ENCODE measurements at places on chromosomes 5 and 9.

- no peak for DNase-seq
These were observed 265.4 kb downstream of the EDIL3 start for GRCh38 chr5:84119252-84119651.

- DNase-seq = no peak
These were observed 61.2 kb downstream of the UBAP1 start for GRCh38 chr9:34240006-34240405.

GRCh38 chr9:85163415-85163814 is 493.9 kb downstream of the NTRK2 start:
- no peak for DNase-seq

GRCh38 chr9:92747459-92748232 is 17.0 kb downstream of the BICD2 start:
- no peak for DNase-seq

- DNase-seq = no peak
These were observed 61.9 kb upstream of the ELL2 start for GRCh38 chr5:96023518-96023917.

- DNase-seq = no peak
These were observed 171.0 kb downstream of the ARRDC3 start for GRCh38 chr5:91211997-91212713.

DNA sequence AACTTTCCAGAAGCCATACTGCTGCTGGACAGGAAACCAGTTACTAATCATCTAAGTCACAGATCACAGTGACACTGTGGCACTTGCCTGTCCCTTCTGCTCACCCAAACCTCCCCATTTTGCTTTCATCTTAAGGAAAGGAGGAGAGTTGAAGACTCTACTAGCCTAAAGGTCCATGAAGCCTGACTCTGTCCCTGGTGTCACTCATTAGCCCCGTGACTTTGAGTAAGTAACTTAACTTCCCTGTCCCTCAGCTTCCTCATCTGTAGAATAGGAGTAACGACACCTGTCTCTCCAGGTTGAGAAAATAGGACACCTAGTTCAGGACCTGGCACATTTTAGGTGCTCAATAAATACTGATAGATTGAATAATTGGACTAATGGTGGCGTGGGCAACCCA is 536 bp upstream of the SLC6A7 start:
- no peak for DNase-seq

DNA sequence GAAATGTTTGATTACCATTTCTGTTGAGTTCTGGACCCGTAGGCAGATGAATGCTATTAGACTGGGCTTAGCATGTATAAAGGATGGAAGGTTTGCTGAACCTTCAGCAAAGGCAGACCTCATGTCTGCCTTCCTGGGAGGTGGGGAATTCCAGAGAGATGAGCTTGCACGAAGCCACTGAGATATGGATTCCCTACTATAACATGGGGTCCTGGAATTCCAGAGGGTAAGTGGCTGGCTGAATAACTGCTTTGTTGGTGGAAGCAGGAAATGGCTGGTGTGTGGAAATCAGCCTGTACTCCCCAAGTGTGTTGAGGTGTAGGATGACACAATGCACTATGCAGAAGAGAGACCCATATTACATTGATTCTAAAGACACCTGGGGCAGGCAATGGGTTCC is 526.4 kb downstream of the CTNND2 start:
- DNase-seq = no peak

DNA sequence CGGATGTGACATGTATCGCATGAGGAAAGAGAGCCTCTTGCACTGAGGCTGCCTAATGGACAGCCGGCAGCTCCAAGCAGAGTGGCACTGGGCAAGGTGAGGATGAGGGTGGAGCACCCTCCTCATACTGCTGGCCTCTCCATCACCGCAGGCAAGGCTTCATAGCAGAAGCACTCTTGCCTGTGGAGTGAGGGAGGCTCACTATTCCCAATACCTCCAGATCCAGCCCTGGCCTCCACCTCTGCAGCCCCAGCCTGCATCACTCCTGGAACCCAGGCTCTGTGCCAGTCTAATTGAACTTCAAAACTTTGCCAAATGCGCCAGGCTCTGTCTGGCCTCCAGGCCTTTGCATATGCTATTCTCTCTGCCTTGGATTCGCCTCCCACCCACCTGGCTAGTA is 29.7 kb upstream of the ARAP3 start:
- DNase-seq = no peak

DNA sequence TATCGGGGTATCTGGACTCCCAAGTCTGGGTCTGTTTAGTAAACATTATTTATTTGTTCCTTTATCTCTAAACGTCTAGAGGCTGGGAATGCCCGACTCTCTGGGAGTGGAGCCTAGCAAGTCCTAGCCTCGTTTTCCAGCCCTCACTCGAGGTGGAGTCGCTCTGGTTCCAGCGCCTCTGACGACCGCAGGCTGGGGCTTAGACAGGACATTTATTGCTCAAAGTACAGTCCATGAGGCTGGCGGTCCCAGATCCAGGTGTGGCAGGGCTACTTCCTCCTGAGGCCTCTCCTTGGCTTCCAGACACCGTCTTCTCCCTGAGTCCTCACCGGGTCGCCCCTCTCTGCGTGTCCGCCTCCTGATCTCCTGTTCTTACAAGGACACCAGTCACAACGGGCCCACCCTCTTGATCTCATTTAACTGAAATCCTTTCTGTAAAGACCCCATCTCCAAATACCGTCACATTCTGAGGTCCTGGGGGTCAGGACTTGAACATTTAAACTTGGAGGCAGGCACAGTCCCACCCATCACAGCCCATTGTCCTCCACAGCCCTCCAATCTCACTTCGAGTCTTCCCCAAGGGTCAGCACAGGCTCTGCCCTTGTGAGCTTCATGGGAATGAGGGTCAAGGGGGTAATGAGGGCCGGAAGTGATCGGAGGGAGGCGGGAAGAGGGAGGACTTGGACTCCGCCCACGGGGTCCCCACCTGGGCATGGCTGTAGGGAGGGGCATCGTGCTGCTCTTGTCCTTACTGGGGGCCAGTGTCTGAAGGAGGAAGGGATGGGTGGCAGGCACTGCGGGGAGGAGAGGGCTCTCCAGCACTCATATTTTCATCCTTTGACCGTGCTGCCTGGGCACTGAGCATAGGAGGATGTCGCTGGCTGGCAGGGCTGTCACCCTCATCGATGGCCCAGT is 12.2 kb upstream of the CLPTM1L start:
- DNase-seq = no peak

DNA sequence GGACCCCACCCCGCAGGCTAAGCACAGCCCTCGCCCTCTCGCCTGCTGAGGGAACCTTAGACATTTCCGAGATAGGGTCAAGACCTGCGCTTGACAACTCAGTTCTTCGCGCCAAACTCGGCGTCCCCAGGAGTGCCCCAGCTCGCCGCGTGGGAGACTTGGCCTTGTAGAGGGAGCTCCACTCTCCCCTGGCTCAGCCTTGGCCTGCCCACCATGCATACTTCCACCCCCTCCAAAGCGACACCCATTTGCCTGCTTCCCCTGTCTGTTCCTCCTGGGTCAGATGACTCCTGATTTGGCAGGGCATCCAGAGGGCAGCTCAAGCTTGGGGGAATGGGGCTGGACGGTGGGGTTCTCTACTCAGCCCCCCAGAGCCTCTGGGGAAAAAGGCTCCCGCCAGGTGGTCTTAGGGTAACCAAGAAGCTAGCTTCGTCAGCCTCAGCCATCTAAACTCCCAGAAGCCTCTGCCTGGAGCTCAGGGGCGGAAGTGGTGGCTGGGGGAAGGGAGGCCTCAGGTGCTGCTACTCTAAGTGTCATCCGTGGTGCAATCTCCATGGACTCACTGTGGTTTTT is 560 bp downstream of the DOCK2 start:
- DNase-seq = peak; percentile 91

GRCh38 chr9:80156756-80157472 is 585.1 kb downstream of the TLE4 start:
- no peak for DNase-seq

DNA sequence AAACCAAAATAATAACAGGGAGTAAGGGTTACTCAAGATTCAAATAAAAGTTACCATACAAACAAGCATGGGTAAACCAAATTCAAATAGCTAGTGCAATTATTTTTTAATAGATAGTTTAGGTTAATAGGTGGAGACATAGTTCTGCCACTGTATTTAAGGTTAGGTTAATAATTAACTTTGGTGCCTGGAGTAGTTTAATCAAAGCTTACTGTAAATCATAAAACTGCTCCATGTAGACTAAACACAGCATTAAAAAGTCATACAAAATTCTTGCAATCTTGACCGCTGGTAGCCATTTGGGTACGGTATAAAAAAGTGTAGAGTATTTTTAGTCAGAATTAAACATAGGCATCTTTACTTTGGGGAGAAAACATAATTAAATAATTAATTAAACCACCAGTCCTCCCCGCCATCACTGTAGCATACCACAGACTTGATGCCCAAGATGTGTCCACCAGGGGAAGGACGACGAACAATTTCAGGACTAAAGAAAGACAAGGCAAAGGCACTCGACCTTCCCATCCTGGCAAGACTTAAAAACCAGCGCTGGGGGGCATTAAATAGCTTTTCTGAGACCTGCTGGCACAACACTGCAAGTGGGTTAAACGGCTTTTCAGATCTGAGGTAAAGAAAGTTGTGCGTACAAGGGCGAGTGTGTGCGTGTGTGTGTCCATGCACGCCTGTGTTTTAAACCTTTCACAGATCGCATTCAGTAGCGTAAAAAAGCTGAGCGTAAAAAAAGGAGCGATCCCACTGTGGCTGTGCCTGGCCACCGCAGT is 2.9 kb downstream of the SEMA6A start:
- DNase-seq = no peak

GRCh38 chr9:73714294-73714693 is 562.6 kb downstream of the ANXA1 start:
- no peak for DNase-seq

GRCh38 chr5:127942246-127943060 is 141.1 kb upstream of the SLC12A2 start:
- no peak for DNase-seq

GRCh38 chr9:98482226-98482625 is 226.5 kb downstream of the GABBR2 start:
- no peak for DNase-seq

GRCh38 chr5:5483880-5484598 is 61.6 kb downstream of the ICE1 start:
- no peak for DNase-seq

GRCh38 chr9:124553738-124554137 is 46.5 kb upstream of the NR5A1 start:
- no peak for DNase-seq

- DNase-seq = no peak
These were observed 127.8 kb upstream of the GLRA1 start for GRCh38 chr5:152052470-152052869.

DNA sequence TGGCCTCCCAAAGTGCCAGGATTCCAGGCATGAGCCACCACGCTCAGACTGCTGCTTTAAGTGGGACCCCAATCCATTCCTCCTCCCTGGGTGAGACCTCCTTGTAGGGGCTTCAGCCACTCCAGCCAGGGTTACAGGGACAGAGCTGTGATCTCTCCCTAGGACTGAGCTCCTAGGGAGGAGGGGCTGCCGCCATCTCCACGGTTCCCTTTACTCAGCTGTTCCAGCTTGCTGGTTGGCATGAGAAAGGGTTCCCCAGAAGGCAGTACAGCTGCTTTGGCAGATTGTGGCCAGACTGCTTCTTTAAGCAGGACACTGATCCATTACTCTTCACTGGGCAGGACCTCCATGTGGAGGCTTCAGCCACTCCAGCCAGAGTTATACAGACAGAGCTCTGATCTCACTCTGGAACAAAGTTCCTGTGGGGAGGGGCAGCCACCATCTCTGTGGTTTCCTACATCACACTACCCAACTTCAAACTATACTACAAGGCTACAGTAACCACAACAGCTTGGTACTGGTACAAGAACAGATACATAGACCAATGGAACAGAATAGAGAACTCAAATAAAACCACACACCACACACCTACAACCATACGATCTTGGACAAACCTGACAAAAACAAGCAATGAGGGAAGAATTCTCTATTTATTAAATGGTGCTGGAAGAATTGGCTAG is 7.2 kb downstream of the INSL6 start:
- DNase-seq = peak; percentile 62

- no peak for DNase-seq
These were observed 7.8 kb downstream of the RRAGA start for GRCh38 chr9:19057033-19057432.

- DNase-seq = no peak
These were observed 356.1 kb downstream of the TMEM167A start for GRCh38 chr5:82721087-82721410.

DNA sequence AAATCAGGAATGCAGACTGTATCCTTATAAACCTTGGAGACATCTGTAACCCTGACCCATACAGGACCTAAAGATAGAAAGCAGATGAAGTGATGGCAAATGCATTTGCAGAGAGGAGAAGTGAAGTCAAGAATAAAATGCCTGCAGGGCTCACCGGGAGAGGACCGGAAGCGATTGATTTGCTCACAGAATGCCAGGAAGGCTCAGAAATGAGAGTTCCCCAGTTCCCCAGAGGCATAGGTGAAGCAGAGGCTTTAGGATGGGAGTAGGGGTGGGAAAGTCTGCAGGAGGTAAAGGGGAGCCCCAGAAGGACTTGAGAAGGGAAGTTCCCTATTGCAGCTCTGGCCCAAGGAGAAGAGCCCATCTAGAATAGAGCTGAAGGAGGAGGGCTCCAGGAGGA is 63.9 kb upstream of the TNFAIP8 start:
- no peak for DNase-seq

DNA sequence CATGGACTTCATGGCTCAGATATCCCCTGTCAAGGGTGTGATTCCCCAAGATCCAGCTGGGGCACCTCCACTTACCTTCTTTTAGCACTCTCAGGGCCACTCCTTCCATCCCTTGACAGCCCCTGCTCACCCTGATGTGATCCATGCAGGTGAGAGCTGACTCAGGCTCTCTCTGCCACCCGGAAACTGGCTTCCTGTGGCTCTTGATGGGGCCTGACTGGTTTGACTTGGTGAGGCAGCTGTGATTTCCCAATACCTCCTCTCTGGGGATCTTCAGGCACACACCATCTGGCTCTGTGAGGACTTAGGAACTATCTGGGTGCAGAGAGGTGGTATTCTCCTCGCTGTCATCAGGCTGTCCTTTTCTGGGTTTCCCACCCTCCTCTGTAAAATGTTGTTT is 7.9 kb upstream of the FAT2 start:
- no peak for DNase-seq

DNA sequence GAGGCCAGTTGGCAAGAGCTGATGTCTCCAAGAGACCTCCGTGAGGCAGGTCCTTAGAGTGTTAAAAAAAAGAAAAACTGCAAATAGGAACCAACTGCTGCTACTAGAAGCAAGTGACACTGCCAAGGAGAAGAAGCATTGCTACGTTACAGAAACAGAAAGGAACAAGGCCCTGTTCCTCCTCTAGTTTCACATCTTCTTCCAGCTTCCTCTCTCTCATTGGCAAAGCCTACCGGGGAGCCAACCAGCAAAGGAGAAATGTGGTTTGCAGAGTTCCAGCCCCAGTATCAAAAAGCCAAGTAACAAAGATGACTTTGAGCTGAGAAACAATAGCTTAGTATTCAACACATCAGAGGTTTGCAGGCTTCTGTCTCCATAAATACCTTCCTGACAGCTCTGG is 145.9 kb downstream of the PRELID2 start:
- DNase-seq = no peak

- DNase-seq = no peak
These were observed 53.6 kb downstream of the RASGEF1C start for GRCh38 chr5:180155365-180155926.

GRCh38 chr9:91516081-91516480 is 92.4 kb upstream of the NFIL3 start:
- no peak for DNase-seq

GRCh38 chr5:82858151-82859025 is 218.8 kb downstream of the TMEM167A start:
- DNase-seq = no peak
